Activated T-cell treated with anti-CD3 and anti-CD28 coated beads, Interleukin-2, amount 50 U/mL, for 72 hours (primary cell): ENCODE measurements at places on chromosomes 7 and 10. TPM values are rescaled to one million over a fixed set of nuclear protein-coding genes. Genes with fewer than 3 reads are reported as not detected.

DNA sequence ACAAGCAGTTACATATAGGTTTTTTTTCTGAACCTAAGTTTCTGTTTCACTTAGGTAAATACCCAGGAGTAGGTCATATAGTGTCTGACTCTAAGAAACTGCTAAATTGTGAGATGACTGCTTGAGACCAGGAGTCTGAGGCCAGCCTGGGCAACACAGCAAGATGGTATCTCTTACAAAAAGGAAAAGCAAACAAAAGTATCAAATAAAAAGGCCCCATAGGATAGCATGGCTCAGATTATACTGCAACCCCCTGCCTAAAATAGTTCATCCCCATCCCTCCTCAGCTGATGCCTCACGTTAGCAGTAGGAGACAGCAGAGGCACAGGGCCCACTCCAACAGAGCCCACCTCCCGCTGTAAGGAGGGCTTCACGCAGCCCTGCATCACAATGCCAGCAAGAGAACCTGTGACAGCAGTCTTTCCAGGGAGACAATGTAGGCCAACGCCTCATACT is 90.3 kb downstream of the SRPK2 start:
- DNase-seq: no peak

DNA sequence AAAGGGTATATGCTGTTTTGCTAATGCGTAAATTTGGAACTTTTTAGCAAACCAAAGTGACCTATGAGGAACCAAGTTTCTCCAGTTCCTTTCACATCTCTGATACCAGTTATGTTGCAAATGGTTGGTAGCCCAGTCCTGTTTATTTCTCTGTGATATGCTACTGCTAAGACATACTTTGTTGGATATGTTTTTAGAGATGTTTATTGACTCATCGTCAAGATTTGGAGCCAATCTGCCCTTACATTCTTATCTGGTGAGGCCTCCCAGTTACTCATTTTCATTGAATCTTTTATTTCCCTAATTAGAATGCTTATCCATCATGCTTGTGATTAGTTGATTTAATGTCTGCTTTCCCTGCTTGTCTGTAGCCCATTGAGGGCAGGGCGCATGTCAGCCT is 58.9 kb downstream of the LRGUK start:
- DNase-seq: no peak

GRCh38 chr7:139811066-139811465 is 18.0 kb upstream of the TBXAS1 start:
- DNase-seq: peak; percentile 12

GRCh38 chr10:129397198-129397974 is 69.7 kb upstream of the MGMT start:
- no peak for DNase-seq

GRCh38 chr7:92075455-92076158 is 58.7 kb downstream of the CYP51A1 start:
- no peak for DNase-seq

- DNase-seq: peak; percentile 53
Measured at GRCh38 chr10:73859428-73859783, 14.9 kb downstream of the CAMK2G start.

DNA sequence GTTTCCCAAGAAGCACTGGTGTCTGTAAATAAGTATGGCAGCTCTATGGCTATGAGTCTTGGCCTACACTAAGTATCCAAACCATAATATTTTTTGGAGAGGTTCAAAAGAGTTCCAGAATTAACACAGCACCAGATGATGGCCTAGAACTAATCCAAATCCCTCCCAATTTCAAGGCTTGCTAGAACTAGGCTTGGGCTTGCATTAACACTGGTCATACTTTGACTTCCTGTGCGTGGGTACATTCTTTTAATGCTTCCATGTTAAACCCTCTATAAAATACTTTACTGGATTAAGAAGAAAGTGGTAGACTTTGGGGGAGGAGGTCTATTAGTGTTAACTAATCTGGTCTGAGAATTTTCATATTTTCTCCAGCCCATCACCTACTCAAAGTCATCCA is 3.1 kb downstream of the AASS start:
- DNase-seq: no peak

DNA sequence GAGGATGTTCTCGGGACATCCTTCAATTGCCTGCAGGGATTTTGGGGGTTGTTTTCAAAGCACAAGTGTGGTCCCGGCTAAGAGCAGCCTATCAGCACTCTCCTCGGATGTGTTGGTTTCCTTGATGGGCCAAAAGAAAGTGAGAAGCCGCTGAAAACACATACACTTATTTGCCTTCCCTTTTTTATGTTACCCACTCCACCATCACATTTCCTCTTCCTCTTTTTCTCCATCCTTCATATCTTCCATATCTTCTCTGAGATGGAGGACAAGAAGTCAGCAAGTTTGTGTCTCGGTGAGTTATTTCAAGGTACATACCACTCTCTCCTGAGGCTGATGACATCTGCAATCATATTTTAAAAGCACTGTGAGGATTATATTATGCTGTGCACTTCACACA is 64.0 kb downstream of the ZNF33B start:
- DNase-seq: no peak

DNA sequence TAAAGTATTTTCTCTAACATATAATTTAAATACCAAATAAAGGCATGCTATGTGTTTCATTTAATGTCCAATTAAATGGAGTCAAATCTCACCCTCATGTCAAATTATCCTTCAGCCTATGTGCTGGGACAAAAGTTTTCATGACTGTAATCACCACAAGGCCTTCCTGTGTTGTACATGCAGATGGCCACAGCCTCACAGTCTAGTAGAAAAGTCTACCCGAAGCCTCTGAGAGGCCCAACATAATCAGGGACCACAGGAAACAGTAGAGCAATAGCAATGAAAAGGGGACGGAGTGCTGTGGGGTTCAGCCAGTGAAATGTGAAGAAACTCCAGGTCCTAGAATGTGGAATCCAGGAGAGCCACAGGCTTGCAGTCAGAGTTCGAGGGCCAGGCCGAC is 140.2 kb upstream of the KLF6 start:
- no peak for DNase-seq

- no peak for DNase-seq
Measured at GRCh38 chr7:26147030-26147429, 5.0 kb upstream of the NFE2L3 start.

- DNase-seq: no peak
Measured at GRCh38 chr10:97327348-97328294, 6.9 kb downstream of the FRAT2 start.

DNA sequence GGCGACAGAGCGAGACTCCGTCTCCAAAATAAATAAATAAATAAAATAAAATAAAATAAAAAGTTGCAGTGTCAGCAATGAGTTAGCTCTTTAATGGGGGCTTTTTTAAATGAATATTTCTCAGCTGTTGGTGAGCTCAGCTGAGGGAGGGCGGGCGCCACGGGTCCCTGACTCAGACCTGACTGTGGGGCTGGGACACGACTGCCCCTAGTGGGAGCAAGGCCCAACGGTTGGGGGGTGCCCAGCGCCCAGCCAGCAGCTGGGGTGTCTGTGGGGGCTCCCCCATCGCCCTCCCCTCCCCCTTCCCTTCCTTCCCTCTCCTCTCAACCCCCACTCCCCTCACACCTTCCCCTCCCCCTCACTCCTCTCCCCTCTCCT is 46.6 kb downstream of the PWWP2B start:
- peak; percentile 80 for DNase-seq

- no peak for DNase-seq
Measured at GRCh38 chr10:101687071-101687658, 7.8 kb downstream of the FBXW4 start.

- no peak for DNase-seq
Measured at GRCh38 chr10:19998482-19998881, 182.2 kb downstream of the PLXDC2 start.

DNA sequence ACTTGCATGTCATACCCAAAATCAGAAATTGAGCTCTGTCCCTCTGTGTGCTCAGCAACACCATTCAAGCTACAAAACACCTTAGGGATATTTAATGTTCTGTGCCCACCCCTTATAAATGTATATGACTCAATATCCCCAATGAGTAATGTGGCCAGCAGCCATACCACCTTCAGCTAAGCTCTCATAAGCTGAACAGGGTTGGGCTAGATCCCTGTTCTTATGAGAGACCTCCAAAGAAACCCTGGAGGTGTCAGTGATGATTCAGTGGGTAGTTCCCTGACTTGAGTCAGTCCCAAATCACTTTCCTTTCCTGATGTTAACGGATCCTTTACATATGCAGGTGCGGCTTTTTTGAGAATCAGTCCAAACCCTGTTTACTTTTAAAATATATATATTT is 253.8 kb downstream of the CREB5 start:
- no peak for DNase-seq

DNA sequence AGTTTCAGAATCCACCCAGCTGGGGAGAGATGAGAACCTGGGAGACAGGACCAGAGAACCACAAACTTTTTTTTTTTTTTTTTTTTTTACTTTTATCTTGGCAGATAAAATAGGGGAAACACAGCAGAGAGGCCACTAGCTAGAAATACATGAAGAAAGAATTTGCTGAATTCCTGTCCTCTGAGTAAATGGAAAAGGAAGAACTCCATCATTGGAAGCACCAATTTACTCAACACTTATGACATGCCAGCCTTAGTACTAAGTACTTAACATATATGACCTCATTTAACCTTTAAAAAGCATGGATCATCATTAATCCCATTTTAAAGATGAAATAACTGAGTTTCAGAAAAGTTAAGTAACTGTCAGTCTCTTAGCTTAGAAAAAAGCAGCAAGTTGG is 343.0 kb upstream of the NPSR1 start:
- no peak for DNase-seq

DNA sequence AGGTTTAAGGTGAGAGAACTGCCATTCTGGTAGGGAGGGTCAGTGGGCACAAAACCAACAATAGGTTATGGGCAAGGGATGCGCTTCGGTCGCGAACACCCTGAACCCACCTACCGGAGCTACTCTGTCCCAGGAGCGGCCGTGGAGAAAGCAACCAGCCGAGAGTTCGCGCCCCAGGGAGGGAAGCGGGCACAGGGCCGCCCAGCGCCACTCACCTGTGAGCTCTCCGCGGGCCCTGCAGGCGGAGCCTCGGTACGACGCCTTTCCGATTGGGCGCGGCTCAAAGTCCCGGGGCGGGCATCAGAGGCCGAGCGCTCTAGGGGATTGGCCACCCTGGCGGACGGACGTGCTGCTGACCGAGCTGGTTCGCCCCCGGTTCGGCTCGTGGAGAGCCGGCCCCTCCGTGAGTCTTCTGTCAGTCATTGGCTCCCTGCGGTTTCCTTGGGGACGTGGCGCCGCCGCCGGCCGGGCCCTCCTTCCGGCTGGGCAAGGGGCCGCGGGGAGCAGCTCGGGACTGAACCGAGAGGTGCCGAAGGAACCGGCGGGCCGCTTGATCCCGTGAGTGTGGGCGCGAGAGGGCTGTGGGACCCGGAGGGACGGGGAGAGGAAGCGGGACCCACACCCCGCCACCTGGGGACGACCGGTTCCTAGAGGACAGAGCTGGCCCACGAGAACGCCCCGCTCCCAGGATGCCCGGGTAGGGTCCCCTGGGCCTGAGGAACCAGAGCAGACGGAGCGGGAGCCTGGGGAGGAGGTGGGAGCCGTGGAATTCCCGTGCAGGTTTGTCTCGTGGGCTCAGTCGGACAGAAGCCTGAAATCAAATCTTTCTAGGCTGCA is at the start of gene ENTPD7:
Gene ENTPD7, plus strand, starts transcription at position 479 of the 837 bp plus-strand sequence. CDS start 448 bp downstream, outside the sequence.
- DNase-seq: peak; percentile 97

GRCh38 chr7:84949067-84949466 is 237.8 kb downstream of the SEMA3D start:
- no peak for DNase-seq

GRCh38 chr10:69652111-69652856 is 22.2 kb downstream of the FAM241B start:
- DNase-seq: no peak

- no peak for DNase-seq
Measured at GRCh38 chr7:22372863-22373262, 15.9 kb upstream of the RAPGEF5 start.

- no peak for DNase-seq
Measured at GRCh38 chr7:113784316-113784715, 134.5 kb downstream of the PPP1R3A start.

GRCh38 chr7:81114633-81115032 is 195.8 kb upstream of the SEMA3C start:
- no peak for DNase-seq

DNA sequence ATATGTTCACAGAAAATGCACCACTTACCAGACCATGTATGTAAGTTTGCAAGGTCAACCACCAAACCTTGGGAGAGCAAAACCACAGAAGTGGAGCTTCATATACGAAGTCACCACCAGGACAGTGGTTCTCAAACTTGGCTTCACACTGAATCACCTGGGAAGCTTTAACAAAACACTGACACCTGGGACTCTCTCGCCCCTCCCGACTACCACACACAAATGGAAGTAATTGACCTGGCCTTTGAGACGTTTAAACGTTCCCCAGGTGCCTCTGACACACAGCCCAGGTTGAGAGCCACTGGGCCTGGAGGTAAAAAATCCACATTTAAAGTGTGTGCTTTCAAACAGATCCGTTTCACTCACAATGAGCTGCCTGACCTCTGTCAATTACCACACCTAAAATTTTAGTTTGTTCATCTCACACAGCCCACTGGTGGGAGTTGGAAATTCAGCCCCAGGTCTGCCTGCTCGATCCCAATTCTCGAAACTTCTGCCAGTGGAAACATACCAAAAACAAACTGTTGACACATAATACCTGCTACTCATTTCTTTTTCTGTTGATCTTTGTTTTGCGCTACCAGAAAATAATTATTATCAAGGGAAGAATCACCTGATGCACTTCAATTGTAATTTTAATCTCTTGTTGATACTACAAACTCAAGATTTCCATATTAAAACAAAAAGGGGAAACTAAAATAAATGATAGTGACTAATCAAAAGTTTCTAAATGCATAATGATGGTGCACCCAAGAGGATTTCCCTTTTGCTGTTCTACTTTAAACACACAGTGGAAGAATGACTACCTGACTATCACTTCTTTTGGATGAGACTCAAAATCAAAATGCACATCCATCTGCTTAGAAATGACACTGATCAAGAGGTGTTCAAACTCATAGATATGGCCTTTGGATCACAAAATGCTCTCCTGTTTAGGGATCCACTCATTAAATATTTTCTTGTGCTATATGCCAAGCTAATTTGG is 26.6 kb downstream of the CDNF start:
- no peak for DNase-seq

Gene SCART1
- 3.3 TPM for total RNA-seq

Gene KCP
- not detected for total RNA-seq

Gene FAM241B
- total RNA-seq: 10.9 TPM

Gene BLNK
- total RNA-seq: not detected

Gene MAT1A
- total RNA-seq: not detected

Gene KAT6B
- total RNA-seq: 29.8 TPM

Gene ST8SIA6
- total RNA-seq: 0.30 TPM
